ENCODE measurements at places on chromosomes 11 and 22.

DNA sequence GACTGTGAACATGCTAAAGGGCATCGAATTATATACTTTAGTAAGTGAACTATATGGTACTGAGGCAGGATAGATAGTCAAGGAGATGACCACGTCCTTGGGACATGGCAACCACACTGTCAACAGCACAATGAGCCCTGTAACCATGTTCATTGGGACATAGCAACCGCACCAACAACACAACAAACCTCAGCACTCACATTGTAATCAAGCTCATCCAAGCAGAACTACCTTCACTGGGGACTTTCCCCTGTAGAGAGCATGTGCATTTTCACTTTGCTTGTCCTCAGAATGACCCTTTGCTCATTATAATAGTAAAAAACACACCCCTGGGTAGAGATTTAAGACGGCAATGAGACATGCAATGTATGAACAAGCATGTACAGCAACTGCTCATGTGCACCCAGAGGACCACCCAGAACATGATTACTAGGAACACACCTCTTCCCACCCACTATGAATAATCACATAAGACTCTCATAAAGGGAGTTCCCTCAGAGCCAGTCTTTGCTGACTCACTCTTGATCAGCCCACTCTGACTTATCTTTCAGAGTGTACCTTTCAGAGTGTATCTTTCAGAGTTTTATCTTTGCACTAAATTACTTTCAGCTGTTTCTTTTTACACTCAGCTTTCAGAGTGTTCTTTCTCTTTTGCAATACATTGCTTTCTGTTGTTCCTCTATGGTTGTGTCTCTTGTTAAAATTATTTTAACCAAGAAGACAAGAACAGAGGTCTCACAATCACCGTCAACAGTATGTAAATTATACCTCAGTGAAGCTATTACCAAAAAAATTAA lies 4.1 kb upstream of the PLAAT2 start:
- DNase-seq, result peak; percentile 84

- peak; percentile 16 for DNase-seq
Observed at GRCh38 chr11:30936491-30936890, 350.3 kb upstream of the MPPED2 start.

- DNase-seq, result no peak
Observed at GRCh38 chr11:127247261-127247851, 246.8 kb upstream of the KIRREL3 start.

DNA sequence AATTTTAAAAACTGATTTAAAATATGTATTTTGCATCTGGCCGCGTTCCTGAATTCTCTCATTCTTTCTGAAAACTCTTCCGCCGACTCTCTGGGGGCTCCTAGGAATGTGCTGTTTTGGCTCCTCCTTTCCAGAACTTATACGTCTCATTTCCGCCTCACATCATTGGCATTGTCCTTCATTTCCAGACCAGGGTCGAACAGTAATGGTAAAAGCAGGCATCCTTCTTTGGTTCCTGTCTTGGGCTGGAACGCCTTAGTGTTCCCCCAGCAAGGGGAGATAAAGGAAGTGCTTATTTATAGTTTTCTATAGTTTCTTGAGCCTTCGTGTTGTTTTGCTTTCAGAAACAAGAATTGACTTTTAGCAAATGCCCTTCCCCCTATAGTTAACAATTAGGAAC lies 10.9 kb upstream of the TNNT3 start:
- DNase-seq, result peak; percentile 83

DNA sequence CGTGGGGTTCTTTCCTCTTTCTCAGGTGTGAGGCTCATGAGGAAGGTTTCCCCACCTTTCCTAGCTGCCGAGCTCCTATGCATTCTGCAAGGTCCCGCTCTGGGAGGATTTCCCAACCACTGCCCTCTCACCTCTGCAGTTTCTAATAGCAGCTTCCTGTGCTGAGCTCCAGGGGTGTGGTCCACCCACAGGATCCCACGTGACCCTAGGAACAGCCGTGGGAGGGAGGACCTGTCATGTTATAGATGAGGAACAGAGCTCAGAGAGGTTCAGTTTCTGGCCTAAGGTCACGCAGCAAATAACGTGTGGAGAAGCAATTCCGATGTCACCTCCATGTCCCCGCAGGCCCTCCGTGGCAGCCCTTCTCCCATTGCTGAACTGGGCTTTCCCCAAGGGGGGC lies 38.5 kb downstream of the FLRT1 start:
- peak; percentile 25 for DNase-seq

DNA sequence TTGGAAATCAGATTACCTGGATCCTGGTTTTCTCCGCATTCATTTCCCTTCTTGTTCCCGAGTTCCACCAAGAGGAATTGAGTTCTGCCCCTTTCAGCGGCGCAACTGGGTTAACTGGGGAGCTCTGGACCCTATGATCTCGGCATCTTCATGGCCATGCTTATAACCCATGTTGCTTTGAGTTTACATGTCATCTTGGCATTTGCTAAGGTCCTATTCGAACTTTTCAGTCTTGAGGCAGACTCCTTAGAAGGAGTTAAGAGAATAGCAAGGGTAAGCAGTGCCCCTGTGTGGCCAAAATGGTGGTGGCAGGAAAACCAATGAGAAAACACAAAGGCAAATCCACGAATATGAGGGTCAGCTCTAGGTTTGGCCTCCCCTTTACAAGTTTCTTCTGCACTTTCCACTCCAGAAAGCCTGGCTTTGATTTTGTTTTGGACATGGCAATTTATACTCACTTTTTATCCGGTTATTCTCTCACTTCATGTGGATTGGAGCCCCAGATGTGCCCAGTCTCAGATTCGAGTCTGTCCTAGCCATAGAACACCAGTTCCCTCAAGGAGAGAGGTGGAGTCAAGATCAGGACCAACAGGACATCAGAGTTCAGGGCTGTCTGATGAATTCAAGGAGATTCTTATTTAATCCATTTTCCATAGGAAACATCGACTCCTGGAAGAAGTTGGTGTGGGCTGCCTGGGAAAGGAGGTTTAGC lies 55.3 kb upstream of the FBXO3 start:
- DNase-seq, result peak; percentile 82

DNA sequence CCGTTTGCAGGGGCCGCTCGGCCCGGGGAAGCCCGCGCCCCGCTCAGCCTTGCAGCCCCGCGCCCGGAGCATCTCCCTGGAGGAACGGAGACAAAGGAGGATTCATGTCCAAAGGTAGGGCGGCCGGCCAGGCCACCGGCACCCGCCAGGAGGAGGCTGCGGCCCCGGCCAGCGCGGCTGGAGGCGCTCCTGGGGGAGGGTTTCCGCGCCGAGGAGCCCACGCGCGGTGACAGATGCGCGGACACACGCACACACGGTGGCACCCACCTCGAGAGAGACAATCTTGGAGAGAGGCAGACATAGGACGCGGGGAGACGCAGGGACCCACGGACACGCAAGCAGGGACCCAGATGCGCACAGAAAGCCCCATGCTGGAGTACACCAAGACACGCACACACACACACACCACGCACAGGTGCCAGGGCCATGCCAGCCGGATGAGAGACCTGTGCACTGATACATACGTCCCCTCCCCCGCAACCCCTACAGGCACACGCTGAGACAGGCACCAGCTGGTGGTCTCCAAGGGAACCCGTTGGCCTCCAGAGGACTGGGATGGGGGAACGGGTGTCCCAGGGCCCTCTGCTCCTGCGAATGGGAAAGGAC lies 7.8 kb downstream of the SEPTIN3 start:
- DNase-seq, result no peak

GRCh38 chr22:46239261-46240048 lies 10.6 kb downstream of the CDPF1 start:
- DNase-seq, result no peak

DNA sequence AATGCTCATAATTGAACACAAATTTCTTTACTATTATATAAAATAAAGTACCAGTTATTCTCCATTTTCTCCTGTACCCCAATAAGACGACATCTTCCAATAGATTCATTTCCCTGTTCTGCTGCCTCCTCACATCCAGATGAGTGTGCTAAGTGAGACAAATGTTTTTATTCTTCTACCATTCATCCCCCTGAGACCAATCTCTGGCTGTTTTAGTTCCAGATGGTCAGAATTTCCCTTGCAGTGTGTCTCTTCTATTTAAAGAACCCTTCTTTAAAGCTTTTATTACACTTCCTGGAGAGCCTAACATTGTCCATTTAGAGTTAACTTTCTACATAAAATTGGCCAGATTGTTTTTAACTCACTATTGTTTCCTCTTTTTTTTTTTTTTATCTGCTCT lies 41.2 kb upstream of the GLYATL1 start:
- no peak for DNase-seq

DNA sequence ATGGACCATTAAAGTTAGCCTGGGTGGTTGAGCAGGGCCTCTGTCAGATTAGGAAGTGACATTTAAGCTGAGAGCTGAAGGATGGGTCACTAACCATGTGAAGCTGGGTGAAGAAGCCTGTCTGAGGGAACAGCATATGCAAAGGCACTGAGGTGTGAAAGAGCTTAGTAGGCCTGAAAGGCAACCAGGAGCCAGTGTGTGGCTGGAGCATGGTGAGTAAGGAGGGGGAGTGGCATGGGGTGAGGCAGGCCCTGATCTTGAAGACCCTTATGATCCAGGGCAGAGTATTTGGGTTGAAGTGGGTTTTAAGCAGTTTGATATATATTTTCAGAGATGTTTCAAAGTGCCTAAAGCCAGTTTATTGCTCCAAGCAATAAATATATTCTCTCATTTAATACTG lies 48.8 kb downstream of the PARVA start:
- no peak for DNase-seq

- DNase-seq, result no peak
Observed at GRCh38 chr11:27806122-27806521, 105.9 kb upstream of the BDNF start.
